ENCODE measurements at places on chromosomes 16 and 17.

DNA sequence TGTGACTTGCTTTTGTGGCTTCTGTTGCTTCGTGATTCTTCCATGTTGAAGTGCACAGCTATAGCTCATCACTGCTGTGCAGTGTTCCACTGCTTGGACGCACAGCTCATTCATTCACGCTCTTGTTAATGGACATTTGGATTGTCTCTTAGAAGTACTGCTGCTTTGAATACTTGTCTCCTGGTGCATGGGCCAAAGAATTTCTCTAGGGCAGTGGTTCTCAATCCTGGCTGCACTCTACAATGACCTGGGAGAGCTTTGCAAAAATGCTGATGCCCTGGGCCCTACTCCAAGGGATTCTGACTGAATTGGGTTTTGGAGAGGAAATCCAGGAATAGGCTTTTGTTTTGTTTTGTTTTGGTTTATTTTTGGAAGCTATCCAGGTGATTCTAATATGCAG, 20.0 kb downstream of the CCL17 start:
- DNase-seq = no peak

GRCh38 chr17:44210342-44211192, 8.9 kb downstream of the UBTF start:
- DNase-seq = peak; percentile 90

GRCh38 chr16:23771642-23772041, 16.8 kb downstream of the CHP2 start:
- no peak for DNase-seq

- no peak for DNase-seq
Measured at GRCh38 chr16:7085776-7086175, 246.9 kb upstream of the RBFOX1 start.

DNA sequence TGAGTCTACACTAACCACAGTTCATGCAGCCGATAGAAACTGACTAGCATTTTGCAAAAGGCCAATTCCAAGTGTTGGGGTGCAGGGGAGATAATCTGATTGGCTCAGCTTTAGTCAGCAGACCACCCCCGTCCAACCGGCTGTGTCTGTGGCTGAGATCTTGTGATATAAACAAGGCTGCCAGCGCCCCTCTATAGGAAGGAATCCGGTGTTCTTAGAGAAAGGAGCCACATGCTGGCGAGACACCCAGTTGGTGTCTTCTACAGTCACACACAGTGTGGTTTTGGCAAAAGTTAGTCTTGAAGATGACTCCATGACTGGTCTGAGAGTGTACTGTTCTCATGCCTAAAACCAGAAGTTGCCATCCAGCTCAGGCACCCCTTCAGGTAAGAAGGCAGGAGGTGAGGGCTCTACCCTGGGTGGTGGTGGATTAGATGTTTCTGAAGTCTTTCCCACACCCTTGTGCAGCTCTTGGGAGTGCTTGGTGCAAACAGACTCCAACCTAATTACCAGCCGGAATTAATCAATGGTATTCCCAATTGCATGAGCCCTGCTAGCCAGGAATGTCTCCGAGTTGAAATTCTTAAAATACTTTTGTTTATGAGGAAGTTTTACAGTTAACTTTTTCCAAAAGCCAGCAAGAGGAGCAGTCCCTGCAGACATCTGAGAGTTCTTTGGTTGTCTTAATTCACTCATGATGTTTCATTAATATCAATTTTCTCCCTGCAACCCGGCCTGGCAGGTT, 172.3 kb upstream of the IRX6 start:
- DNase-seq = no peak

- no peak for DNase-seq
Measured at GRCh38 chr17:31175237-31175636, 80.5 kb downstream of the NF1 start.

- DNase-seq = no peak
Measured at GRCh38 chr16:79493911-79494310, 106.6 kb downstream of the MAF start.

DNA sequence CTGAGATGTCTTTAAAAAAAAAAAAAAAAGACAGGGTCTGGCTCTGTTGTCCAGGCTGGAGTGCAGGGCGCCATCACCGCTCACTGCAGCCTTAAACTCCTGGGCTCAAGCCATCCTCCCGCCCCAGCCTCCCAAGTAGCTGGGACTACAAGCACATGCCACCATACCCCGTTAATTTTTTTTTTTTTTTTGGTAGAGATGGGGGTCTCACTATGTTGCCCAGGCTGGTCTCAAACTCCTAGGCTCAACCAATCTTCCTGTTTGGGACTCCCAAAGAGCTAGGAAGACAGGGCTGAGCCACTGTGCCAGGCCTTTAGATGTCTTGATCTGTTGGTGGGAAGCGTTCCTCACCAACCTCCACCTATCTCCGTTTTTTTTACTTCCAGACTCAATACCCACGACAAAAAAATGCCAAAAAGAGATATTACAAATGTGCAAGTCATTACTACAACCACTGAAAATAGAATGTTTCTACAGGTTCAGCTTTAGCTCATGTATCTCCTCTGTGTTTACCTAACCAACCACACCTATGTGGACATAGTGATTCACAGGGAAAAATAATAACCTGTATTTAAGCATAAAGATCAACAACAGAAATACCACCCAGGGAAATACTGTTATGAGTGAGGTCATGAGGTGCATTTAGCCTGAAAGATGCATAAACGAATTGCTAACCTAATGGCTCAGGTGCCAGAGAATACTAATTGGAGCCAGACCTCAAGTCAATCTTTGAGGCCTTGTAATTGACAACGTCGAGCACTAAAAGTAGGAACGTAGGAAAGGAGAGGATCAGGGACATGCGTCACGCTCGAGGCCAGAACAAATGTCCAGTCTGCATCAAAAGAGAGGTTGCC, 22.6 kb downstream of the NACA2 start:
- no peak for DNase-seq

DNA sequence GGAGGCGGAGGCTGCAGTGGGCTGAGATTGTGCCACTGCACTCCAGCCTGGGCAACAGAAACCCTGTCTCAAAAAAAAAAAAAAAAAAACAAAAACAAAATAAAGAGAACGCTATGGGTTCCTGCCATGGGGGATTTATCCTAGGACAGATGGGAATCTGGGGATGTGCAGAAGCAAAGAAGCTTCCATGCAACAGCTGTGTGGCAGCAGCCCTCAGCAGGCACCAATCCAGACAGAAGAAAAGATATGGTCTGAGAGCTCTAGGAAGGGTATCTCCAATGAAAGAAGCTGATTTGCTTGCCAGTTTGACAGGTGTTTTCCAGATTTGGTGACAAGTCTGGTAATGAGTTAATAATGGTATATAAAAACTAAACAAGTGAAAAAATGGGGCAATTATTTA, 11.6 kb downstream of the MYO19 start:
- DNase-seq = no peak

GRCh38 chr16:2237493-2238149, 1.4 kb downstream of the DNASE1L2 start:
- no peak for DNase-seq

- DNase-seq = no peak
Measured at GRCh38 chr16:81101702-81102101, 5.5 kb upstream of the GCSH start.

- no peak for DNase-seq
Measured at GRCh38 chr17:4823373-4824089, 9.6 kb upstream of the MINK1 start.

- no peak for DNase-seq
Measured at GRCh38 chr17:63435681-63436522, 10.2 kb downstream of the CYB561 start.

All from activated CD4-positive, alpha-beta T cell treated with anti-CD3 and anti-CD28 coated beads, Interleukin-2, amount 50 U/mL, for 48 hours (primary cell).